ENCODE measurements at places on chromosomes 3 and 15.
A peak's percentile ranks its signal among the peaks of the same experiment; 100 is the strongest.

DNA sequence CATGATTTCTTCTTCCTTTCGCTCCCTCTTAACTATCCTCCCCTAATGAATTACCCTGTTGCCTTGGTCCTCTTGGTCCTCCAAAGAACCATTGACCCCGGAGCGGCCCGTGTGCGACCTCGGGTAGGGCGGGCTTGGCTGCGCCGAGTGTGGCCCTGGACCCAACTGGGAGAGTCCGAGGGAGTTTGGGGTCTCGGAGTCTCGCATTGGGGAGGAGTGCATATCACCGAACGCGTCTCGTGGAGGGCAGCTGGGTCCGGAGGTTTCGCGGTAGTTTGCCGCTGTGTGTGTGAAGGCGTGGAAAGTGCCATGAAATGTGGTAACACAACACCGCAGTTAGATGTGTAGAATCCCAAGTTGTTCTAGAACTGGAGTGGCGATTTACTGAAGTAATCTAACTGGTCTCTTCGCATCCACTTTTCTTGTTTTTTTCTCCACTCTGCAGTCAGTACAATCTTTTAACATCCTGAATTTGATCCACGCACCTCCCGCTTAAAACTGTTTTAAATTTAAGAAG, 363 bp downstream of the GTF2E1 start:
- peaks cover 20% of the 10 kb centered on the region for H3K4me1 ChIP-seq
- no peak for DNase-seq
- H3K27ac ChIP-seq, result peak overlapping the region; percentile 75
- H3K4me3 ChIP-seq, result peak overlapping the region; percentile 77
- H3K27me3 ChIP-seq, result no peaks in the 10 kb centered on the region

GRCh38 chr15:83588441-83588840, 65.5 kb upstream of the ADAMTSL3 start:
- H3K27ac ChIP-seq, result no peak overlapping the region
- H3K4me3 ChIP-seq, result no peak overlapping the region
- H3K36me3 ChIP-seq, result no peaks in the 10 kb centered on the region
- peaks cover 14% of the 10 kb centered on the region for H3K4me1 ChIP-seq
- H3K27me3 ChIP-seq, result no peaks in the 10 kb centered on the region
- DNase-seq, result no peak

GRCh38 chr3:115245438-115245837, 98.3 kb upstream of the ZBTB20 start:
- H3K27ac ChIP-seq, result no peak overlapping the region
- H3K4me1 ChIP-seq, result no peaks in the 10 kb centered on the region
- DNase-seq, result peak; percentile 34
- no peak overlapping the region for H3K4me3 ChIP-seq
- no peaks in the 10 kb centered on the region for H3K36me3 ChIP-seq

- H3K4me1 ChIP-seq, result peaks cover 8% of the 10 kb centered on the region
- H3K27ac ChIP-seq, result no peak overlapping the region
- H3K36me3 ChIP-seq, result no peaks in the 10 kb centered on the region
- peak; percentile 61 for DNase-seq
- H3K4me3 ChIP-seq, result no peak overlapping the region
Measured at GRCh38 chr3:173529062-173529711, 131.6 kb downstream of the NLGN1 start.

- DNase-seq, result no peak
- no peak overlapping the region for H3K4me3 ChIP-seq
- H3K36me3 ChIP-seq, result no peaks in the 10 kb centered on the region
- H3K27me3 ChIP-seq, result no peaks in the 10 kb centered on the region
Measured at GRCh38 chr3:52846432-52846965, 11.7 kb upstream of the MUSTN1 start.

- DNase-seq, result no peak
- peak overlapping the region; percentile 27 for H3K27ac ChIP-seq
- H3K27me3 ChIP-seq, result peaks cover 12% of the 10 kb centered on the region
Measured at GRCh38 chr3:51538115-51538458, 432 bp upstream of the RAD54L2 start.

GRCh38 chr3:168883145-168883544, 780.4 kb downstream of the MECOM start:
- no peaks in the 10 kb centered on the region for H3K27me3 ChIP-seq
- H3K36me3 ChIP-seq, result peaks cover under 1% of the 10 kb centered on the region
- no peak for DNase-seq
- peaks cover 51% of the 10 kb centered on the region for H3K4me1 ChIP-seq
- no peak overlapping the region for H3K27ac ChIP-seq

DNA sequence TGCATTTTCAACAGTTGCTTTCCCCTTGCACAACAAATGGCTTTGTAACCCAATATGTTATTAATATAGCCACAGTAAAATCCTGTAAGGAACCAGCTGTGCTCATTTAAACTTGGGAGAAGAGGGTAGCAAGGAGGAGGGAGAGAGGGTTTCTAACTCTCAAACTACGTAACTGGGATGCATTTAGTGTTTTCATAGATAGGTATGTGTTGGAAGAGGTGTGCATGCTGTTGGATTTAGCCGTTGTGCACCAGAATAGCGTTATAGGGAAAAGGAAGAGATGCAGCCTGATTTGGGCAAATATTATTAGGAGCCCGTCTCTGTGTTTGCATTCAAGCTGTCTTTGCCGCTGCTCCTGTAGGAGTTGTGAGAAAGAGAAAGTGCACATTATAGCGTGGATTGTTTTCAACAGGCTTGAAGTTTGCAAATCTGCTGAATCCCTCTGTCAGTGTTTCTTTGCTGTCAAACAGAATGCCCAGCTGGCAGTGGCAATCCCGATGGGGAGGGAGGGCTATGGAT, 39.4 kb downstream of the ARPP21 start:
- H3K27ac ChIP-seq, result no peak overlapping the region
- no peak for DNase-seq
- peaks cover 17% of the 10 kb centered on the region for H3K27me3 ChIP-seq
- H3K4me3 ChIP-seq, result no peak overlapping the region

- no peak overlapping the region for H3K4me3 ChIP-seq
- peaks cover 26% of the 10 kb centered on the region for H3K4me1 ChIP-seq
- H3K27me3 ChIP-seq, result peaks cover 7% of the 10 kb centered on the region
- no peak overlapping the region for H3K27ac ChIP-seq
Measured at GRCh38 chr3:136247436-136247835, 2.7 kb upstream of the PCCB start.

- H3K27me3 ChIP-seq, result no peaks in the 10 kb centered on the region
- no peak overlapping the region for H3K4me3 ChIP-seq
- H3K4me1 ChIP-seq, result peaks cover 21% of the 10 kb centered on the region
- DNase-seq, result no peak
- no peaks in the 10 kb centered on the region for H3K36me3 ChIP-seq
- H3K27ac ChIP-seq, result no peak overlapping the region
Measured at GRCh38 chr3:4856136-4856535, 123.1 kb upstream of the BHLHE40 start.

DNA sequence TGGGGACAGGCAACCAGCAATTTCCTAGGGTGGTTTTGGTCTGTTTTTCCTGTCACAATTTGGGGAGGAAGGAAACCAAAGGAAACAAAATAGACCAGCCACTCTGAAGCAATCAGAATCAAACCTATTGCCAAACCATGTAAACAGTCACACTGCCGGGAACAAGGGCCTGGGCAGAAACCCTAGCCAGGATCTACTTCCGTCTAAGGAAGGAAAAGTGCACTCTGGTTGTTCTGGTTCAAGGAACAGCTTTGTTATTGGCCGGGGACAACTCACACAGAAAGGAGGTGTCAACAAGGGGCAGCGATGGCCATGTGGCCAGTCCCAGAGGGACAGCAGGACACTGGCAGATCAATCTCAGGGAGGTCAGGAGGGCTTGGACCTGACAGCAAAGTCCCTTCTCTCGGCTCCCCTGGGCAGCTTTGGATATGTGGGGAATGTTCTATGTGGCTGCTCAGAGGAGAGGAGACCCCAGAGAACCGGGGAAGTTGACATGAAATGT, 17.5 kb upstream of the RAD18 start:
- no peak overlapping the region for H3K4me3 ChIP-seq
- DNase-seq, result no peak
- H3K4me1 ChIP-seq, result no peaks in the 10 kb centered on the region
- peaks cover 38% of the 10 kb centered on the region for H3K27me3 ChIP-seq

- no peak overlapping the region for H3K27ac ChIP-seq
- no peaks in the 10 kb centered on the region for H3K27me3 ChIP-seq
- no peaks in the 10 kb centered on the region for H3K4me1 ChIP-seq
- no peaks in the 10 kb centered on the region for H3K36me3 ChIP-seq
- no peak for DNase-seq
- H3K4me3 ChIP-seq, result no peak overlapping the region
Measured at GRCh38 chr3:89217148-89217685, 109.8 kb downstream of the EPHA3 start.

DNA sequence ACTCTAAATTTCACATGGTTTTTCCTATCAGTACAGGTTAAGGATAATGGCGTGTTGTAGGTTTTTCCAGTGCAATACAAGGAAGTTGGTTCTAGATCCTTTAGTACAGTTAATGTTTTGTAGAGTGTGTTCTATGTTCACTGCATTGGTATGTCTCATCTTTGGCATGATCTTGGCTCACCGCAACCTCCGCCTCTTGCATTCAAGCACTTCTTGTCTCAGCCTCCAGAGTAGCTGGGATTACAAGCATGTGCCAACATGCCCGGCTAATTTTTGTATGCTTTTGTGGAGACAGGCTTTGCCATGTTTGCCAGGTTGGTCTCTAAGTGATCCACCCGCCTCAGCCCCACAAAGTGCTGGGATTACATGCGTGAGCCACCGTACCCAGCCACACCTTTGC, 30.4 kb downstream of the SNRPN start:
- no peaks in the 10 kb centered on the region for H3K27me3 ChIP-seq
- no peak overlapping the region for H3K4me3 ChIP-seq
- DNase-seq, result no peak
- no peak overlapping the region for H3K27ac ChIP-seq
- no peaks in the 10 kb centered on the region for H3K4me1 ChIP-seq

DNA sequence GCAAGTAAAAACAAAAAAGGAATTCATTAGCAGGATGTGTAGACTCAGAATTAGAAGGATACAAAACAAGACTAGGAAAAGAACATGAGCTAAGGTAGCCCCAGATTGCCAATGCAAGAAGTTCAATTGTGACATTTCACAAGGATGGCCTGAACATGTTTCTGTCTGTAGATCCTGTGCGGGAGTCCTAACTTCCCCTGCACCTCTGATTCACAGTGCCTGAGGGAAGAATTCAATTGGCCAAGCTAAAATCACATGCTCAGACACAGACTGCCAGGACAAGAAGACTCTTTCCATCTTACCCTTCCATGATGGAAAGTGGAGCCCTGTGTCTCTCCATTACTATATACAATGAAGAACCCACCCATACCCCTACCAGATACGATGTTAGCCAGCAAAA, 251.5 kb downstream of the KCNH8 start:
- no peak for DNase-seq
- H3K4me3 ChIP-seq, result no peak overlapping the region
- no peak overlapping the region for H3K27ac ChIP-seq
- H3K4me1 ChIP-seq, result no peaks in the 10 kb centered on the region

GRCh38 chr15:93029836-93030429, 59.1 kb downstream of the RGMA start:
- DNase-seq, result no peak
- H3K4me1 ChIP-seq, result peaks cover 23% of the 10 kb centered on the region
- H3K27me3 ChIP-seq, result no peaks in the 10 kb centered on the region
- no peak overlapping the region for H3K4me3 ChIP-seq
- peaks cover 44% of the 10 kb centered on the region for H3K36me3 ChIP-seq
- H3K27ac ChIP-seq, result peak overlapping the region; percentile 35

GRCh38 chr3:114974387-114974786, 172.7 kb downstream of the ZBTB20 start:
- H3K27me3 ChIP-seq, result no peaks in the 10 kb centered on the region
- no peak for DNase-seq
- no peaks in the 10 kb centered on the region for H3K36me3 ChIP-seq

DNA sequence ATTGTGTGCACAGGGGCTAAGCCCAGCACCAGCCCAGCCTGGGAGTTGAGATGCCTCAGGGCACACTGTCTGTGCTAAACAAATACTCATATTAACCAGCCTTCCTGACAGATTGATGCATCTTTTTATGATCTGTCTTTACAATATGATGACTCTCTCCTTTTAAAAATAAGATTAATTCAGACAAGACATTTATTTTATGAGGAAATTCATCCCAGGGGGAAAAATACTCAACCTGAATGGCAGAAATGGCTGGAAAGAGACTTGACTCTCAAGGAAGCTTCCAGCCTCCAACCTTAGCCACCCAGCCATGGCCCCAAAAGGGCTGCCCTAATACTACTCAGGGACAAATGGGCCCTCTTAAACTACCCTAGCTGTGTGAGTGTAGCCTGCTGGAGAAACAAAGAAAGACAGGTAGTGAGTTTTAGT, 46.9 kb downstream of the NOX5 start:
- H3K36me3 ChIP-seq, result peaks cover 5% of the 10 kb centered on the region
- peaks cover 25% of the 10 kb centered on the region for H3K27me3 ChIP-seq
- no peaks in the 10 kb centered on the region for H3K4me1 ChIP-seq
- no peak overlapping the region for H3K4me3 ChIP-seq
- H3K27ac ChIP-seq, result no peak overlapping the region

- no peaks in the 10 kb centered on the region for H3K27me3 ChIP-seq
- peak; percentile 61 for DNase-seq
- no peak overlapping the region for H3K27ac ChIP-seq
- no peak overlapping the region for H3K4me3 ChIP-seq
- H3K36me3 ChIP-seq, result no peaks in the 10 kb centered on the region
Measured at GRCh38 chr3:169264711-169265110, 398.8 kb downstream of the MECOM start.

DNA sequence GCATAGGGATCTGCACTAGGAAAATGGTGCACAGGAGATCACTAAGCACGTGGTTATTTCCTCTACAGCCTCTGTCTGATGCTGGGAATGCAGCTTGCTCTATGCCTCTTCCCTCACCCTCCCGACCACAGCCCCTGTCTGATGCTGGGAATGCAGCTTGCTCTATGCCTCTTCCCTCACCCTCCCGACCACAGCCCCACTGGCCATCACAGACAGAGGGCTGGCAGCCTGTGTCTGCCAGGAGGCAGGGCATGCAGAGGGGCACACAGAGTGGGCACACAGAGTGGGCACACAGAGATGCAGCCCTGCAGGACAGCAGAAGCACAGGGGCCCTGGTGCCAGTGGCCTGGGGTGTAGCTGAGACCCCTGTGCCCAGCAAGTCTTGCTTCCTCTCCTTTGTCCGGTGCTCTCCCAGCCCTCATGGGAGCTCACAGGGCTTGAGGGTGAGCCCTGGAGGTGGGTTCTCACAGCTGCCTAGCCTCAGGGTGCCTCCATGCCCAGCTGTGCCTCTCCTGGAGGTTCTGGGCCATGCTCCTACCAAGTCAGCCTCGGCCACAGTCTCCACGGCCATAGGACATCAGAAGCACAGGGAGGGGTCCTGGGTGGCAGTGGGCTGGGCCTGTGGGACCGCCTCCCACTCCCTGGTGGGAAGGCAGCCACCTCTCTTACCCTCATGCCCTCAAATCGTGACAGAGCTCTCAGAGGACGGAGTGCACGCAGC, 65.8 kb downstream of the EXOG start:
- no peak overlapping the region for H3K27ac ChIP-seq
- H3K4me3 ChIP-seq, result no peak overlapping the region
- peaks cover 43% of the 10 kb centered on the region for H3K27me3 ChIP-seq
- H3K4me1 ChIP-seq, result no peaks in the 10 kb centered on the region
